ENCODE measurements at places on chromosomes 11 and 22.
A peak's percentile ranks its signal among the peaks of the same experiment; 100 is the strongest.

- DNase-seq, result no peak
Measured at GRCh38 chr11:12207384-12208150, 97.2 kb downstream of the MICAL2 start.

DNA sequence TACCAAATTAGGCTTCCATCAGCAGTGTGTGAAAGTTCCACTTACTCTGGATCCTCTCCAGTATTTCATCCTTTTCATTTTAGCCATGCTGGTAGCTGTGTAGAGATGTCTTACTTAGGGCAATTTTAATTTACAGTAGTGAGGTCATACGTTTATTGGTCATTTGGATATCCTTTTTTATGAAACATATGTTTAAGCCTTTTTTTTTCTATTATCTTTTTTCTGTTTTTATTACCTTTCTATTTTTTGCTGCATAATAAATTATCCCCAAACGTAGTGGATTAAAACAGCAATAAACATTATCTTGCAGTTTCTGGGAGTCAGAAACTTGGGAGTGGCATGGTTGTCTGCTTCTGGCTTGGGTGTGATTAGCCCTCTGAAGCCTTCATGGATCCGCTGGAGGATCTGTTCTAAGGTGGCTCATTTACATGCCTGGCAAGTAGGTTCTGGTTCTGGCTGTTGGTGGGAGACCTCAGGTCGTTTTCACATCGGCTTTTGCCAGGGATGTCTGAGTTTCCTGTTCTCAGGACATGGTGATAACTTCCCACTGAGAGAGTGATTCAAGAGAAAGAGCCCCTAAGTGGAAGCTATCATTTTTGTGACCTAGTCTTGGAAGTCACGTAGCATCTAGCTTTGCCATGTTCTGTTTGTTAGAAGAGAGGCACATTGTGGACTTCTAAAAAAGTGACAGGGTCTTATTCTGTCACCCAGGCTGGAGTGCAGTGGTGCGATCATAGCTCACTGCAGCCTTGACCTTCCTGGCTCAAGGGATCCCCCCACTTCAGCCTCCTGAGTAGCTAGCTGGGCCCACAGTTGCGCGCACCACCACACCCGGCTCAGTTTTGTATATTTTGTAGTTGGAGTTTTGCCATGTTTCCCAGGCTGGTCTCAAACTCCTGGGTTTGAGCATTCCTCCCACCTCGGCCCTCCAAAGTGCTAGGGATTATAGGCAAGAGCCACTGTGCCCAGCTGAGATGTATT, 38.6 kb downstream of the PPP6R3 start:
- DNase-seq, result no peak

- DNase-seq, result peak; percentile 18
Measured at GRCh38 chr11:20249378-20249777, 89.1 kb upstream of the DBX1 start.

- DNase-seq, result no peak
Measured at GRCh38 chr11:118319337-118319707, 14.8 kb downstream of the CD3E start.

DNA sequence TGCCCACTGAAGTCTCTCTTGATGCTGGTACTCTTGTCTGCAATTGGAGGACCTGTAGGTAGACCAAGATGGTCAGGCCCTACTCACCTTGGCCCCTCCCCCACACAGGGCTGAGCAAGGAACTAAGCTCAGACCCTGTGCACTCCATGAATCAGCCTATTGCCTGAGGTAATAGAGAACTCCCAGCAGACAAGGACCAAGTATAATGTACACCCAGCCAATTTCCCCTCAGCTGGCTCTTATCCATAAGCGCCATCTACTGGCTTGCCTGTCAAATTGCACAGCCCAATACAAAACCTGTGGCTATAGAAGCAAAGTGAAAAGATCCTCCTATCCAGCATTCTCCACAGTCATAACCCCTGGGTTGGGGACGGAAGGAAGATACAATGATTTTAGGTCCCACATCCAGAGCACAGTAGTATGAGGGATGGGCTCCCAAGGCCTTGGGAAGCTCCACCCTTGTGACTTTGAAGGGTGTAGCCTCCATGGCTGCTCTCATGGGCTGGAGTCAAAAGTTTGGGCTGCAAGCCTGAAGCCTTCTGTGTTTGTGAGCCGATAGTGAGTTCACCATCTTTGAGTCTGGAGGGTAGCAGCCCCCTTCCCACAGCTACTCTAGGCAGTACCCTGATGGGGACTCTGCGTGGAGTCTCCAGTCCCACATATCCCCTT, 56.0 kb downstream of the GLYATL2 start:
- DNase-seq, result peak; percentile 63

- DNase-seq, result no peak
Measured at GRCh38 chr11:111456859-111457730, 55.1 kb downstream of the BTG4 start.

GRCh38 chr11:62008193-62008592, 40.8 kb upstream of the FTH1 start:
- DNase-seq, result no peak

- DNase-seq, result no peak
Measured at GRCh38 chr11:102653744-102654291, 28.7 kb upstream of the MMP20 start.

GRCh38 chr11:100557830-100558611, 129.1 kb upstream of the ARHGAP42 start:
- no peak for DNase-seq

GRCh38 chr11:45045683-45046471, 95.2 kb upstream of the TP53I11 start:
- DNase-seq, result peak; percentile 36

GRCh38 chr11:79263001-79263400, 177.8 kb downstream of the TENM4 start:
- DNase-seq, result no peak

- peak; percentile 42 for DNase-seq
Measured at GRCh38 chr11:71249301-71249700, 3.1 kb downstream of the SHANK2 start.

- DNase-seq, result no peak
Measured at GRCh38 chr11:71335371-71335770, 83.0 kb upstream of the SHANK2 start.

DNA sequence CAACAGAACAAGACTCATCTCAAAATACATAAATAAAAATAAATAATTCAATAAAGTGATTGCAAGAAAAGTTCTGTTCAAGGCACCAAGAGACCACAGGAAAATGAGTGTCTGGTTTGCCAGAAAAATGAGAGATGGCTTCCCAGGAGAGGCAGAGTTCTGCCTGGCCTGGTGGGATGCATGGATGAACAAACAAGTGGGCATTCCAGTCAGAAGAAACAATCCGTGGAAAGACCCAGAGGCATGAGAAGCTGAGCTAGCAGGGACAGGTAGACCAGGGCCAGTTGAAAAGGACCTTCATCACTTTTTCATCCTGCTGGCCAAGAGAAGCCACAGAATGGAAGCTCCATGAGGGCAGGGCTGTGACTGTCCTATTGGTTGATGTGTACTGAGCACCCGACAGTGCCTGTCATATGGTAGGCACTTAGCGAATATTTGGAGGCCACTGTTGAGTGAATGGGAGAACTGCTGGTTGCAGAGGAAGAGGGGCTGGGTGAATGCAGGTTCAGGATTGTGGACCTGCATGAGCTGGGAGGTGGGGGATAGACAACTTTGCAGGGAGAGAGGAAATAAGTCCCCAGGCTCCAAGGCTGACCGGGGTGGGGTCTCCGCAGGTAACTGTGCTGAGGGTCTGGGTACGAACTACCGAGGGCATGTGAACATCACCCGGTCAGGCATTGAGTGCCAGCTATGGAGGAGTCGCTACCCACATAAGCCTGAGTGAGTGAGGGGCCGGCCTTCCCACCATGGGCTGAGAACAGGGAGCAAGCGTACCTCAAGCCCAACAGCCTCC, 3.7 kb downstream of the F2 start:
- DNase-seq, result no peak

DNA sequence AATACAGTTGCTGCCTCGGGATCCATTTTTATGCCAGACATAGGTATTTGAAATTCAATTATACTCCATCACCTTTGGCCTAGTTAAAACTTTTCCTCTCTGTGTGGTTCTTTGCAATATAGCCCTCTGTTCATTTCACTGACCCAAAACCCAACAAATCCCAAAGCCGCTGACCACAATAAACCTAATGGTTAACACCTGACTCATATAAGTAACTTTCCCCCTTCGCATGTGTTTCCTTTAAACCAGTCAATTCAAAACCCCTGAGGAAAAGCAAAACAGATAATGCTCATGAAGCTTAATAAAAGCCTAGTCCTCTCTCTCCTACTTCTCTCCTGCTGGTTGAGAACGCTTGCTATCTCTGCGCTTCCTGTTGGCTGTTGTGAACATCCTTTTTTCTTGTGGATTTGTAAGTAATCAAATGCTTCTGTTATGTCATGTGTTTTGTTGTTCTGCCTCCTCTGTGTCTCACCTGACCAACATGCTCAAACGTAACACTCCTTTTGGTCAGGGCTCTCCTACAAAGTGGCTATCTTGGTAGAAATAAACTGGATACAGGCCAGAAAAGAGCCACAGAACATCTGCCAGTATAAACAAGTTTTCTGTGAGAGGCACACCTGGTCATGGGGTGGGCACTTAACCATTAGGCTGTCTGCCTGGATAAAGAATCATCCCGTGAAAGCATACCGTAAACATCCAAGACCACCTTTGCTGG, 652.6 kb downstream of the METTL15 start:
- no peak for DNase-seq

DNA sequence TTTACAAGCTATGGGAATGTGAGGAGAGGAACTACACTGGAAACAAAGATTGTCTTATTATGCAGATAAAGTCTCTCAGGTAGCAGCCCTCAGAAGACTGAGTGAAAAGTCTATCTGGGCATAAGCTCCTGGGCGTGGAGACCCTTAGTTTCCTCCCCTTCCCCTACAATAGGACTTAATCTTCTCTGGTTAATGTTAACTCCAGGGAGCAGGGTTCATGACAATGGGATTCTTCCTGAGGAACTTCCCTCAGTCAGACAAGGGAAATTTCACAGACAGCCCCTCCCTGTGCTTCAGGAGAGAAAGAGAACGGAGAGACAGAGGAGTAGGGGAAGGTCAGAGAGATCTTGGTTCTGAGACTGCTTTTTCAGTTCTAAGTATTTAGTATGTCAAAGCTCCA, 1428.6 kb downstream of the LRRC4C start:
- DNase-seq, result no peak

DNA sequence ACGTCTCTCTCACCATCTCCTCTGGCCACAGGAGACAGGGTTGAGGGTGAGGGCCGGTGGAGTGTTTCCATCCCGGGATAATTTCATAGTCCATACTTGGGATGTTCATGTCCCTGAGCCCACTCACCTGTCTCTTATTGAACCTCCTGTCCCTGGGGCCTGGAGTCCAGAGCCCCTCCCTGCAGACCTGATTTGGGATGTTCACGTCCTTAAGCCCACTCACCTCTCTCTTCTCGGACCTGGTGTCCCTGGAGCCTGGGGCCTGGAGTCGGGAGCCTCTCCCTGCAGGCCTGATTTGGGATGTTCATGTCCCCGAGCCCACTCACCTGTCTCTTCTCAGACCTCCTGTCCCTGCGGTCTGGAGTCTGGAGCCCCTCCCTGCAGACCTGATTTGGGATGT, 868.2 kb downstream of the BRD1 start:
- no peak for DNase-seq

DNA sequence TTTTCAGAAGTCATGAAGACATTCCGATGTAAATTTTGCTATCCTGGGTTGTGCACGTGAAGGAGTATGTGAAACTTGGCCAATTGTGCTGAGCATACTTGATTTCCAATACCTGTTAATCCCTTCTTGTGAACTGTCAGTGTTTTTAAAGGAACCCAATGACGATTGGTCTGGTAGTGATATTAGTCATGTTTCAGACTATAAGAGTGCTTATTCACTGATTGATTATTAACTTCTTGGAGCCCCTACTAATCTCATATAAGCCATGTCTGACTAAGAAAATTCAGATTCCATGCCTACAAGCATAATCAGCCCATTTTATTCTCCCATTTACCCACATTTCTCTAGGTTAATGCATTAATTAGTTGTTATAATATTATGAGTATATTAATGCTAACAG, 330.8 kb upstream of the MTNR1B start:
- no peak for DNase-seq

DNA sequence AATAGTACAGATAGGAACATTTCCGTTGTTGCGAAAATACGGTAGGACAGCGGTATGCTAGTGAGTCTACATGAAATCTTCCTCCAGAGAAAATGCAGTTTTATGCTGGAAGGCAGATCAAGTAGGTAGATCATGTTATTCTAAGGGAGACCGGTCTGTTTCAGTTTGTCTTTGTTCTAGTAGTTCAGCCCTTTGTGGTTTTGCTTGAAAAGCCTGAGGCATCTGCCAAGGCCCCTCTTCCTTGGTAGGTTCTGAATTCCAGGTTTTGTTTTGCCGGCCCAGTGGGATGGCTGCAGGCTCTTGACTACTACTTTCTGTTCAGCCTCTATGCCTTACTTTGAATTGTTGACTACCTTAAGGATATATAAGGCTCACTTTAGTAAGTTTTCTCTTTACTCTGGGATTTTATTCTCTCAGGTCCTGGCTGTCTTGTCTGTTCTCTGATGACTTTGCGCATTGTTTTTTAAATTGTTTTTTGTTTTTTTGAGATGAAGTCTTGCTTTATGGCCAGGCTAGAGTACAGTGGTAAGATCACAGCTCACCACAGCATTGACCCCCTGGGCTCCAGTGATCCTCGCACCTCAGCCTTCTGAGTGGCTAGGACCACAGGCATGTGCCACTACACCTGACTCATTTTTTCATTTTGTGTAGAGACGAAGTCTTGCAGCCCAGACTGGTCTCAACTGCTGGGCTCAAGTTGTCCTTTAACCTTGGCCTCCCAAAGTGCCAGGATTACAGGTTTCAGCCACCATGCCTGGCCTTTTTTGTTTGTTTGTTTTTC, 53.7 kb downstream of the HIPK3 start:
- no peak for DNase-seq

DNA sequence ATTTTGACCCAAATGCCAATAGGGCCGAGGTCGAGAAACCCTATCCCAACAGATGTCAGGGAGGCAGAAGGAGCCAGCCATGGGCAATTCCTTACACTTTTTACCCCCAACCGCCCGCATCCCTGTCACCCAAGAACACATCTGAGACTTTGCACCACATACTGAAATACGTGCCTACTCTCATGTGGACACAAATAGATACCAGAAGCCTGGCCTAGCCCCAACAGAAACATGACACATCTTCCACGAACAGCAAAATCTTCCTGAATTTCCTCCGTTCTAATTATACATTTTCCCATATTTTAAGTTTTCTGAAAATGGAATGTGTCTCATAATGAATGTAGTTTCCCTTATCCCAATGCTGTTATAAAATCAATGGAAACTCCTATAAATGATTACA, 64.7 kb downstream of the SLC1A2 start:
- no peak for DNase-seq

GRCh38 chr11:22808571-22809197, 20.9 kb downstream of the SVIP start:
- no peak for DNase-seq

DNA sequence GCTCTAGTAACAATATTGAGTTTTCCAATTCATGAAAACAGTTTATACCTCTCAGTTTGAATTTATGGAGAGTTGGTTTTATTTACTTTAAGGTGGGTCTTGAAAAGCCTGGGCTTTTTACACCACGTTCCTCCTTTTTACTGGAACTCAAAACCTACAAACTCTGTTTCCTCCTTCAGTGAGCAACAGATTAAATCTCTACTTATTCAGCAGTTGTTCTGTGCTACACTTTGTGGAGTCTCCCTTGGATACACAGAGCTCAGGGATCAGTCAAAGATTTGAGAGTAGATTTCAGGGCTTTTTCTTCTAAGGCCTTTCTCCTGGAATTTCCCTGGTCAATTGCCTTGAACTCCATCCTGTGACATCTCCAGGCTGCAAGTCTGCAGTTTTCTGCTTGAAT, 3.5 kb downstream of the NXPE1 start:
- DNase-seq, result peak; percentile 12

GRCh38 chr11:911031-911889, 650 bp upstream of the CHID1 start:
- DNase-seq, result peak; percentile 62

- DNase-seq, result no peak
Measured at GRCh38 chr11:90221803-90222458, 918 bp downstream of the CHORDC1 start.

All from hepatocyte (in vitro differentiated cells).